ENCODE measurements at places on chromosomes 3 and 15. TPM values are rescaled to one million over a fixed set of nuclear protein-coding genes. Genes with fewer than 3 reads are reported as not detected.

MUC4 gene
- total RNA-seq: 0.07 TPM

LRRN1 gene
- total RNA-seq: not detected

HTR3C gene
- not detected for total RNA-seq

AP3B2 gene
- 0.77 TPM for total RNA-seq

MUSTN1 gene
- 0.35 TPM for total RNA-seq

C15orf62 gene
- not detected for total RNA-seq

SLC22A13 gene
- not detected for total RNA-seq

ERICH6 gene
- total RNA-seq: not detected

SAMD7 gene
- total RNA-seq: not detected

SLC9C1 gene
- not detected for total RNA-seq

RAD54L2 gene
- total RNA-seq: 4.5 TPM
